ENCODE measurements at places on chromosomes 12 and 14. TPM values are rescaled to one million over a fixed set of nuclear protein-coding genes. Genes with fewer than 3 reads are reported as not detected.

GPR132 gene
- total RNA-seq: 1.1 TPM

USP44 gene
- 0.25 TPM for total RNA-seq

GRCh38 chr12:102740141-102740955 lies 176.7 kb downstream of the PAH start:
- H3K4me3 ChIP-seq: no peak overlapping the region
- H3K4me1 ChIP-seq: peaks cover 13% of the 10 kb centered on the region
- H3K27me3 ChIP-seq: no peaks in the 10 kb centered on the region

- H3K36me3 ChIP-seq: no peaks in the 10 kb centered on the region
- DNase-seq: no peak
- peaks cover 5% of the 10 kb centered on the region for H3K4me1 ChIP-seq
- no peak overlapping the region for H3K27ac ChIP-seq
Measured at GRCh38 chr12:129776977-129777667, 126.7 kb downstream of the TMEM132D start.

DNA sequence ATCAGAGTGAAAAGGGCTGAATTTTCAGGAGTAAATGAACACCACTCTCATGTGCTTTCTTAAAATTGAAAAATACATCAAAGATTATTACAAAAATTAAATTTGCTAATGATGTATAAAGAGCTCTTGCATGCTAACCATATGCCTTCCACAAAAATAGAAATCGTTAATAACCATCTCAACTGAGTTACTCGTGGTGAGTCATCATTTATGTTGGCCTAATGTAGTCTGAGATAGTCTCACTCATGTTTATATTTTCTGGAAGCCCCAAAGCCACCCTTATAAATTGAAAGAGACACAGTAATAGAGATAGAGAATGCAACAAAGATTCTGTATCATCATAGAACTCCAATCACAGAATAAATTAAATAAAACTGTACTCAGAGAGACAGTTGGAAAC lies 131.2 kb downstream of the KCNH5 start:
- H3K36me3 ChIP-seq: no peaks in the 10 kb centered on the region
- H3K4me3 ChIP-seq: no peak overlapping the region
- peaks cover 2% of the 10 kb centered on the region for H3K27me3 ChIP-seq
- H3K4me1 ChIP-seq: peaks cover 12% of the 10 kb centered on the region
- no peak for DNase-seq

- no peak overlapping the region for H3K27ac ChIP-seq
- peaks cover 7% of the 10 kb centered on the region for H3K27me3 ChIP-seq
- no peaks in the 10 kb centered on the region for H3K4me1 ChIP-seq
- DNase-seq: no peak
Measured at GRCh38 chr14:57692671-57693070, 173.2 kb downstream of the SLC35F4 start.

DNA sequence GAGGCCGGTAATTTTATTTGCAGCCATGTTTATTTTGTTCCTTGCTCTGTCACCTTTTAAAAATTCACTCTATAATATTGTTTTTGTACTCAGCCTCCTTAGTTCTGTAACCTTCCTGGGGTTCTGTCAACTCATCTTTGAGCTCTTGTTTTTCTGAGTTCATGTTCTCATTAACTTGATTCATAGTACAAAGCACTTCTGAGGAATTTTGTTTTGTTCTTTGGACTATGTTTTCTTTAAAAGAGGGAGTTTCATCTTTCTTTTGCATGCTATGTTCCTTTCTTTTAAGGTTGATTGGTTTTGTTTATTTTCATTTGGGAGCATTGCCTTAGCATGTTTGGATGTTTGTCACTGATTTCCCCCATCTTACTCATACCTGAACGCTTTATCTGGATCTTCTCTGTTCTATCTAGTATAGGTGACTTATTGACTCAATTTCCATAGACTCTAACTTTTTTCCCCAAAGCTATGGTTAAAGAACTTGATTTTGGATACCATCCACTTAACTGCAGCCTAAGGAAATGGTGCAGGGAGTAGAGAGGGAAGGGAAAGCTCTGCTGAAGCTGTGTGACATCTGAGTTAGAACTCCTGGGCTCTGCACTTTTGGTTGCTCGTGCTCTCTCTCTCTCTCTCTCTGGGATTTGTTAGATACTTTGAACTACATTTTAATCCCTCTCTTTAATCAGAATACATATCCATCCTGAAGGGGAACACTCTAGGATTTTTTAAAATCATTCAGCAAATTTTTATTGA lies 268.5 kb downstream of the PAWR start:
- H3K27me3 ChIP-seq: no peaks in the 10 kb centered on the region
- no peaks in the 10 kb centered on the region for H3K36me3 ChIP-seq
- H3K4me3 ChIP-seq: no peak overlapping the region
- H3K27ac ChIP-seq: peak overlapping the region; percentile 87
- DNase-seq: no peak
- peaks cover 80% of the 10 kb centered on the region for H3K4me1 ChIP-seq

- no peak overlapping the region for H3K27ac ChIP-seq
- H3K4me3 ChIP-seq: peak overlapping the region; percentile 92
- H3K4me1 ChIP-seq: peaks cover 24% of the 10 kb centered on the region
- peaks cover 35% of the 10 kb centered on the region for H3K36me3 ChIP-seq
Measured at GRCh38 chr12:6866163-6866919, 990 bp upstream of the TPI1 start.

DNA sequence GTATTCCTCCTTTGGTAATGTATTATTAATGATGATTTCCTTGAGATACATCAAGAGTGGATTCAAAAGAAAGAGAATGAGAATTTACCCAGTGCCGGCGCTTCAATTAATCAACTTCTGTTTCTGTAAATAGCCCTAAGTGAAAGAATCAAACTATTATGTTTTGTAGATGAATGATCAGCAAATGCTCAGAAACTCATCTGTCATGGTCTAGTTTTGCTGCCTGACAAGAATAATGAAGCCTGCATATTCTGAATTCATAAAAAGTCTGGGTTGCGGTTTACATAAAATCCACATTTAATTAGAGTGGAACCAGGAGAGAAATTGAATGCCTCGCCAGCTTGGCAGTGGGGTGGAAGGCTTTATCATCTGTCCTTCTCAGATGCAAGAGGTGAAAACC lies 325.3 kb downstream of the GALC start:
- no peaks in the 10 kb centered on the region for H3K4me1 ChIP-seq
- H3K36me3 ChIP-seq: no peaks in the 10 kb centered on the region
- no peaks in the 10 kb centered on the region for H3K27me3 ChIP-seq
